Glutamatergic neuron (in vitro differentiated cells): ENCODE measurements at places on chromosomes 7 and 10. TPM values are rescaled to one million over a fixed set of nuclear protein-coding genes. Genes with fewer than 3 reads are reported as not detected.

- no peak for DNase-seq
Observed at GRCh38 chr7:22348379-22348778, 8.6 kb downstream of the RAPGEF5 start.

DNA sequence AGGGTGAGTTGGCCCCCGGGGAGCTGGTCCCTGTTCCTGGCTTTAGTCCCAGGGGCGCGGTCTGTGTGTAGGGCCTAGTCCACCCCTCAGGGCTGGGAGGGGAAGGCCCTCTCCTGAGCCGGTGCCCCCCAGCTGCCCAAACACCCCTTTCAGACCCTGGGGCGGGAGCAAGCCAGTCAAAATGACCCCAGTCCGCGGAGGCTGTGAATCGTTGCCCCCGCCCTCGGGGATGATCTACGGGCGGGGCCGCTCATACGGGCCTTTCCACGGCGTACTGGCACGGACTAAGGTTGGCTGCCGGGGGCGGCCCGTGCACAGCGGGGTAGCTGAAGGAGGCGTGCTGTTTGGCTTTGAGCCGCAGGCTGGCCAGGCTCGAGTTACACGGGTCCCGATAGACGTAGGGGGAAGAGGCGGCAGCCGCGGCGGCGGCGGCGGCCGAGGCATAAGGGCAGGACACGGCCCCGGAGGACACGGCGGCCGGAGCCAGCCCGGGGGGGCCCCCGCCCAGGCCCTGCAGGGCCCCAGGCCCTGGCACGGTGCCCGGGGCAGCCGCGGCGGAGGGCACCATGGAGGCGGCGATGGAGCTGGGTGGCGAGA is 4.3 kb downstream of the ELOVL3 start:
- peak; percentile 71 for DNase-seq

- DNase-seq, result no peak
Observed at GRCh38 chr7:47453093-47454061, 128.5 kb downstream of the TNS3 start.

DNA sequence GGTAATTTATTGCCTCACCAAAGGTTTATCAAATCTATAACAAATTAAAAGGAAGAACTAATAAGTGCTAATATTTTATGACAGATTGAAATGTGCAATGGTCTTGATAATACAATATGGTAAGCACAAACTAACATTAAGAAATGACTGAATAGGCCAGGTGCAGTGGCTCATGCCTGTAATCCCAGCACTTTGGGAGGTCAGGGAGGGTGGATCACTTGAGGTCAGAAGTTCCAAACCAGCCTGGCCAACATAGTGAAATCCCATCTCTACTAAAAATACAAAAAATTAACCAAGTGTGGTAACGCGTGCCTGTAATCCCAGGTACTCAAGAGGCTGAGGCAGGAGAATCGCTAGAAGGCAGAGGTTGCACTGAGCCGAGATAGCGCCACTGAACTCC is 3.5 kb downstream of the MTPAP start:
- DNase-seq, result no peak

GRCh38 chr10:118522791-118523498 is 72.5 kb downstream of the PRLHR start:
- no peak for DNase-seq

DNA sequence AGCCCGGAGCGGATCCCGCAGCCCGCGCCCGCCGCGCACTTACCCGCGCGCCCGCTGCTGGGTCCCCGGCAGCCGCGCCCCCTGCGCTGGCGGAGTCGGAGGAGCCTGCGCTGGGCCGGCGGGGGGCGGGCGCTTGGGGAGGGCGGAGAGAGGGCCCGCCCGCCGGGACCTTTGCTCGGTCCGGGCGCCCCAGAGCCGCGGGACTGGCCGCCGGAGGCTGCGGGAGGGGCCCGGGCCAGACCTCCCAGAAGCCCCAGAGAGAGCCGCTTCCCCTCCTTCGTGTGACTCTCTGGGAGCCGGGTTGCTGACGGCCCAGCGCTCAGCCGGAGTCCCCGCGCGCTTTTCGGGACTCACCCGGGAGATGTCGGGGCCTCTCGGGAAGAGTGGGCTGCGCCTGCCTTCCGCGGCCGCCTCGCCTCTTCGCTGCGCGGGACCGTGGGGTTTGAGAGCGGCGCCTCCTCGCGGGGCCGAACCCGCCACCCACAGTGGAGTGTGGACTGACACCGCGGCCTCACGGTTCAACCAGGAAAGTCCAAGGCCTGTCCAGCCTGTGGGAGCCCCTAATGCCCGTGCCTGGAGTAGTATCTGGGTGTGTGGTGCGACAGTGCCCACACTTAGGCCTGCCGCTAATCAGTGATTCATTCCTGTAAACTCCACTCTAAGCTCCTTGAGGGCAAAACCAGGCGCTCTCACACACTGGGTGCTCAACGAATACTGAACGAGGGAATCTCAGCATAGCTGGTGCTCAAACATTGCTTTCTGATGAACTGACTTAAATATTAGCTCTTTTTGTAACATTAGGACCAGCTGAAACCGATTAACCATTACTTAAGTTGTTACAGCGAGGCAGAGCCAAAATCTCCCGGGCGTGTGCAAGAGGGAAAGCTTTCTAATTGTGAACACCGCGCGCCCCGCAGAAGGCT is at the start of gene GSDME:
Gene GSDME, minus strand, starts transcription at position 112 of the 923 bp plus-strand sequence. CDS start 7,690 bp downstream, outside the sequence.
- no peak for DNase-seq

GRCh38 chr7:91250706-91251105 is 13.5 kb upstream of the FZD1 start:
- DNase-seq, result no peak

DNA sequence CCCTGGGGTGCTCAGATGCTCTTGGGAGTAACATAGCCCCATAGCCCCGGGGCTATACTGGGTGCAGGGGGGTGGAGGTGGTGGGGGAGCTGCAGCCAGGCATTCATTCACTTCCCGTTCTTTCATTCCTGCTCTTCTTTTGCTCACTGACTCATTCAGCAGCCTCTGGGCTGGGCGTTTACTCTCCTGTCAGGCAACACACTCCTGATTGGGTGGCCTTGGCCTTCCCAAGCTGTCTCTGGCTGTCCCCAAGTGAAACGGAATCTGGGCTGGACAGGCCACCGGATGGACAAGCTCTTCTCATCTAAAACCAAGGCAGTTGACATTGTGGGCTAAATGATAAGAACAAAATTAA is 34.6 kb downstream of the CHST3 start:
- no peak for DNase-seq

DNA sequence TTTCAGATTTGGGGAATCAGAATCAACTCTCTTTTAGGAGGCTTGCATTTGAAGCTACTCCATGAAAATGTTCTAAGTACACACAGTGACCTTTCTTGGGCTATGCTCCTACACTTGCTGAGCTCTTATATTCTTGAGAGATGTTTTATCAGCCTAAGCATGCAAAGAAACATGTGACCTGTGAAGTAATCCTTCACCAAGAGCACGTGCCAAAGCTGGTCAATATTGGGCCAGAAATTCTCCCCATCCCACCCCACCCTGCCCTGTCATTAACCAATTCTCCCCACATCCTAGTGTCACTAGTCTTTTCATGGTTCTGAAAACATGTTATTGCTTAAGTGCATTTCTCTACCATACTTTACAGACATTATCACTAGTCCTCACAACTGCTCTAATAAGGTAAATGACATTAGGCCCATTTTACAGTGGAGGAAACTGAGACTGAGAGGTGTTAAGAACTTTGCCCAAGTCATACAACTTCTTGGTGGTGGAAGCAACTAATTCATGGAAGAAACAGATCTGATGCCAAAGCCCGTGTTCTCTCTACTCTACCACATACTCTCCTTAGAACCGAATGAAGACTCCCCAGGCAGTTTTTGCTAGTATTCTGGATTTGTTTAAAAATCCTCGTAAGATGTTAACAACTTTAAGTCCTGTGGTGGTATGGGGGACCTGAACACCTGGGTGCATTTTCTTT is 200.6 kb downstream of the PTEN start:
- DNase-seq, result no peak

DNA sequence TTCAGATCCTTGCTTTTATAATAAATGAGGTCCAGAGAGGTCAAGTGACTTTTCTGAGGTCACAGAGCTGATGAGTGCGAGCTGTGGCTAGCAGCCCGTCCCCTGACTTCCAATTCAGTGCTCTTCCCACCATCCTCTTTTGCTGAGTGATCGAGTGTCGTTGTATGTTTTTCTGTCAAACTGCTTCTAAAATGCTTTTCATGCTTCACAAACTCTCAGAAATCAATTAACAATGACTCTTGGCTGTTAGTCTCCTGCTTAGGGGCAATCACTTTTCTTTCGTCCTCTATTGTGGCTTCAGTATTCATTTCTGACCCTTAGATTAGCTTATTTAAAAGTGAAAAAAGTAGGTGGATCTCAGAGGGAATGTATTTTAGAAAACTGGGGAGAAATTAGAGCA is 423.7 kb downstream of the DPP6 start:
- no peak for DNase-seq

DNA sequence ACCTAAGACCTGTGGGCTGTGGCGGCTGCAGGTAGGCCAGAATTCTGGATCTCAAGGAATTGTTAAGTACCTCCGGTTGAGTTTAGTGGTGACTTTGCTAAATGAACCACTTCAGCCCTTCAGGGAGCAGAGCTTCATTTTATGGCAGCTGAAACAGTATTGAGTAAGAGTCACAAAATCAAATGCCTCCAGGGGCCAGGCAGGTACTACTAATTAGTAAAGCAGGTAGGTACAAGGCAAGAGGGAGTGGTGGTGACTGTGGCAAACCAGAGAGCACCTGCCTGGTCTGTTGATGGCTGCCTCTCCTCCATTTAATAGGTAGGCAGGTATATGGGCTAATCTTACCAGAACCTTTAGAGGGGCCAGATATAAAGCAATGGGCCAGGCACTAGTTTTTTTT is 118.8 kb downstream of the EMX2 start:
- DNase-seq, result no peak

DNA sequence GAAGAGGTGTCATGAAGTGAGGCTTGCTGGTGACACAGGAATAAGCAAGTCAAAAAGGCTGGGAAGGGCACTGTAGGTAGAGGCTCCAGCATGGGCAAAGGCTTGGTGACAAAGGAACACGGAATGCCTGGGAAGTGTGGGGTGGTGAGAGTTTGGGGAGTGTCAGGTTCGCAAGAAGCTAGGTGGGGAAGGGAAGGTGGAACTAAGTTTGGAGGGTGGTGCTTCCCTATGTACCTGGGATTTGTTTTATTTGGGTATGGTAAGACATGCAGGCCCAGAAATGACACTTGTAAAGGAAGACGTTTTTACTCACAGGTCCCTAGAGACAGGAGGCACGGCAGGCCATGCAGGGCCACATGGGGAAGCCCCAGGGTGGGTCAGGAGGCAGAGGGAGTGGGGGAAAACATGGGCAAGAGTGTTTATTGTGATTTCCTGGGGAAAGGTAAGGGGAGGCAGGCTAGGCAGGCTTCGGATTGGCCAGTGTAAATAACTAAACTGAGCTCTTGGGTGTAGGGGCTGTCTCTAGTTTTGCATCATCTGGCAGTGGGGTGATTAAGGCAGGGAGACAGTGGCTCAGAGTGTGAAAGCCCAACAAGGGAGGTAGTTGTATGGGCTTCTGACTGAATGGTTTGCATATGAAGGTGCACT is 52.1 kb downstream of the SH2D4B start:
- no peak for DNase-seq

DNA sequence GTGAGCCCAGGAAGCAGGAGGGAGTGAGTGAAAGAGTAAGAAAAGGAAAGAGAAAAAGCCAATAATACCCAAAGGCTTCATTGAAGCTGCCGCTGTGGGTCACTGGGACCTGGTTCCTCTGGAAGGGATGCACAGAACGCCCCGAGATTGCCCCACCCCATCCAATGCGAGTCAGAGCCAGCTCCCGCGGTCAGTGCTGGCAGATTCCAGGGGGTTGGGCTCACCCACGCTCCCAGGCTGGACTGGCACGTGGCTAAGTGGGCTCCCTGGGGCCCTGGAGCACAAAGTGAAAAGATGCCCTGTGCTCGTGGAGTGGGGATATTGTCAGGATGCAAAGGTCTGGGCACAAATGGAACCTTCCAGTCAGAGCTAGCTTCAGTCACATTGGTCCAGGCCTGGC is 117.0 kb downstream of the OAT start:
- no peak for DNase-seq

DNA sequence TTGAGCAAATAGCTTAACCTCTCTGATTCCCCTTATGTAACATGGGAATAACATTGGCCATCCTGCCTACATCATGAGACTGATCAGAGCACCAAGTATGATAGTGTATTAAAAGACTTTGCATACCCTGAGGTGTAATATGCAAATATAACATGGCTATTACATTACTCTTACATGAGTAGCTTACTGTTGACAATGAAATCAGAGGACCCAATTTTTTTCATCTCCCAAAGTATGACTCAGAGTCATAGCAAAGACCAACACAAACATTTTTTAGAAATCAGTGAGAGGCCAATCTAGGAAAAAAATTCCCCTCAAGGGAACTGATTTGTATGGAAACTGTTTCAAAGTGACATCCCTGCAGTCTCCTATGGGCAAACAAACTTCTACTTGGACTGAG is 47.0 kb upstream of the TMEM140 start:
- DNase-seq, result no peak

DNA sequence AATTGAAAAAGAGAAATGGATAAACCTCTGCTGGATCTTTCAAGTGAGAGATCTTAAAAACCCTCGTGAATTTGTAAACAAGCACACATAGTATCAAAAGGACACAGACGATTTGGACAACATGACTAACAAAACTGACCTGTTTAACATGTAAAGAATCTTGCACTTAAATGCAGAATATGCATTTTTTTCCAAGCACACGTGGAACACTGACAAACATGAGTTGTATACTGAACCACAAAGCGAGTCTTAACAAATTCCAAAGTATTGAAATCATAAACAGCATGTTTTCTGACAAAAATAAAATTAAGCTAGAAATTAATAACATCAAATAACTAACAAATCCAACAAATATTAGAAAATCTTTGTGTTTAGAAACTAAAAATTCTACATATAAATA is 65.0 kb upstream of the ZNF746 start:
- DNase-seq, result no peak

DNA sequence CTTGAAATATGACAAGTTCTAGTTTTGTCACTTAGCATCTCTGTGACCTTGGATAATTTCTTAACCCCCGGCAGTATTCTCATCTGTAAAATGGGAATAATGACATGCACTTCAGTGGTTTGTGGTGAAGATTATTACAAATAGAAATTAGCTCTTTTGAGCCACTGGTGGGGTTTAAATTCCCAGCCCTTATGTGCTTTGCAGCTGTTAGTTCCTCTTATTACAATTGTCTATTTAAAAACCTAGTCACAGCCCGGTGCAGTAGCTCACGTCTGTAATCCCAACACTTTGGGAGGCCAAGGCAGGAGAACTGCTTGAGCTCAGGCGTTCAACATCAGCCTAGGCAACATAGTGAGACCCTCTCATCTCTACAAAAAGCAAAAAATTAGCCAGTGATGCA is 30.1 kb downstream of the CAV1 start:
- DNase-seq, result no peak

DNA sequence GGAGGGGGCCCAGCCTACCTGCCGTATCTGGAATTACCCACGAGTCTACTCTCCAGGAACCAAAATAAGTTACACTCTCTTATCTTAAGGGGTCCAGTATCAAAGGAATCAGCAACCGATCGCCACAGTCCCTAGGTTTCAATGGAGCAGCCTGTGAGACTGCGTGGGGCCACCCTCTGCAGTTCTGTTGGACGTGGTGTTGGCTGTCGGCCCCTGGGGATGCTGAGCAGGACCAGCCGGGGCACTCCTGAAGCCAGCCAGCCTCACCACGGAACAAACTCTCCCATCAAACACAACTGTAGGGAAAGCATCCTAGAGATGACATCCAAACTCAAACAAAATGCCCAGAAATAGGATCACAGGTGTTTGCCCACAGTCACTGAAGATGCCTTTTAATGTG is 25.5 kb upstream of the ABLIM1 start:
- no peak for DNase-seq

The SUN3 gene
- total RNA-seq, result not detected

The CFAP70 gene
- 1.3 TPM for total RNA-seq

The PRSS1 gene
- total RNA-seq, result not detected

The KAT6B gene
- total RNA-seq, result 75.3 TPM

The NPC1L1 gene
- not detected for total RNA-seq

The MBL2 gene
- total RNA-seq, result not detected
